ENCODE measurements at places on chromosomes 6 and 20.

DNA sequence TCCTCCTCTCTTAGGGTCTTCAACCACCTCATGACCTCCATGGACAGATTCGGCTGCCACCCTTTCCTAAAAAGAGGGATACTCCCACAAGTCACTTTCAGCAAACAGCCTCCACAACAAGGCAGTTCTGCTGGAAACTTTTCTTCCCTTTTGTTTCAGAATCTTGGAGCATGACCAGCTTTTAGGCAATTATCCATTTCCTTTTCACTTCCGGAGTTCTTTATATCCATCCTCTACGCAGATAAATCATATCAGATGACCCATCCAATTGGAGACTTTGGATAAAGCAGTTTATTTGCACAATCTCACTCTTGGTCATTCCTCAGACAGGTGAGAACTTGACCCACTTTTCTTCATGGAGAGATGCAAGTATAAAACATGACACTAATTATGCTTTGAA, 398.5 kb downstream of the LMBRD1 start:
- DNase-seq, result no peak

- DNase-seq, result no peak
These were observed 19.5 kb upstream of the TAF8 start for GRCh38 chr6:42030585-42031506.

GRCh38 chr6:159594750-159595117, 98.3 kb downstream of the SOD2 start:
- no peak for DNase-seq

- no peak for DNase-seq
These were observed 18.7 kb downstream of the ZNF451 start for GRCh38 chr6:57108691-57109090.

GRCh38 chr20:4573564-4574355, 147.9 kb upstream of the PRND start:
- DNase-seq, result no peak

DNA sequence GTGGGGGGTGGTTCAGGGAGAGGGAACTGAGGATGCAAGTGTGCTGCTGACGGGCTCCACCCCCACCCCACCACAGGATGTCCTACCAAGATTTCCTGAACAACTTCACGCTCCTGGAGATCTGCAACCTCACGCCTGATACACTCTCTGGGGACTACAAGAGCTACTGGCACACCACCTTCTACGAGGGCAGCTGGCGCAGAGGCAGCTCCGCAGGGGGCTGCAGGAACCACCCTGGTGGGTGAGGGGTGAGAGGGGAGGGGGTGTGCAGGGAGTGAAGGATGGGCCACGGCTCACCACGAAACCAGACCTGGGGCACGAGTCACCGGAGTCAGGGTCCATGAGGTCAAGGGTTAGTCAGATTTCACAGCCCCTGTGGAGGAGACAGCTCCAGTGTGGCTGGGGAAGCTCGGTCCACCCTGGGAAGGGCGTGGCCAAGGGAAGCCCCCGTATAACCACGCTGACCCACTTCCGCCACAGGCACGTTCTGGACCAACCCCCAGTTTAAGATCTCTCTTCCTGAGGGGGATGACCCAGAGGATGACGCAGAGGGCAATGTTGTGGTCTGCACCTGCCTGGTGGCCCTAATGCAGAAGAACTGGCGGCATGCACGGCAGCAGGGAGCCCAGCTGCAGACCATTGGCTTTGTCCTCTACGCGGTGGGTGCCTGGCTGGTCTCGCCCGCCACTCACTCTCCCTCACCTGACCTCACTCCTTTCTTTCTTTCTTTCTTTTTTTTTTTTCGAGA, 18.3 kb downstream of the CAPN11 start:
- no peak for DNase-seq

GRCh38 chr6:16676978-16677377, 84.3 kb downstream of the ATXN1 start:
- DNase-seq, result no peak

DNA sequence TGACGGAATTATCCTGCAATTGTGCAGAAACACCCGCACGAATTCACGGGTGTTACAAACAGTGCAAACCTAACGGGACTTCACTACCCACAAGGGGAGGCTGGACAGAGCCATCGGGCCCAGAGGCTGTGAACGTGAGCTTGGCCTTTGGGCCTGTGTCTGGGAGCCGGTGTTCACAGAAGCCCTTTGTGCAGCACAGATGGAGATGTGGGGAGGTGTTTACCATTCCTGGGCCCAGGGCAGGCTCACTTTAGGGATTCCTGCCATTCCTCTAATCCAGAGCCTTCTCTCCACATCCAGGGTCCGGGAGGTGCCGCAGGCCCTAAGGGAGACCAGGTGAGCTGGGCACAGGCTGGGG, 15.0 kb downstream of the COL9A3 start:
- no peak for DNase-seq

GRCh38 chr20:20992686-20993360, 113.3 kb downstream of the LINC00237 start:
- DNase-seq, result no peak

DNA sequence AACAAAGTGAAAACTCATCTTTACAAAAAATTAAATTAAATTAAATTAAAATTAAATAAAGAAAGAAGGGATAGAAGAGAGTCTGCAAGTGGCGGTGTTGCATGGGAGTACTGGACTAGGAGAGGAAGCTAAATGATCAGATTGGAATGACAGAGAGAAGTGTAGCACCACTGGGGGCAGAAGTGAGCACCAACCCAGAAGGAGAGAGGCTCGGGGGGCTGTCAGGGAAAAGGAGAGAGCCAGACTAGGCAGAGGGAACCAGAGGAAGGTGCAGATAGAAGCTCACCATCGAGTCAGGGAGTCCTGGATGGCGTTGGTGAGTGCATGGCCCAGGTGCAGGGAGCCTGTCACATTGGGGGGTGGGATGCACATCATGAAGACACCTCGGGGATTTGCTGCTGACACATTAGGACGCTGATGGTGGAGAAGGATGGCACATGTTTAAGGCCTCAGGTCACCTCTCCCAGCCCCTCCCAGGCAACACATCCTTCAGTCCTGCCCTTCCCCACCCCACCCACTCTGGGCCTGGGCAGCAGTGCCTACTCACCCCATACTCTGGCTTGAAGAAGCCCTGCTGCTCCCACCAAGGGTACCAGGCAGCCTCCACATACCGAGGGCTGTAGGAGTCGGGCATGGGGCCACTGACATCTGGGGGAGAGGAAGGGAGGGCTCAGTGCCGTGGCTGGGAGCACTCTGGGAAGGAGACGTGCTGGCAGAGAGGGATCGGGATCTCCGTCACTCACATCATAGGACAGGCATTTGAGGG, 4.0 kb downstream of the VARS1 start:
- DNase-seq, result no peak

GRCh38 chr20:63542031-63542559, 4.9 kb upstream of the PTK6 start:
- no peak for DNase-seq

DNA sequence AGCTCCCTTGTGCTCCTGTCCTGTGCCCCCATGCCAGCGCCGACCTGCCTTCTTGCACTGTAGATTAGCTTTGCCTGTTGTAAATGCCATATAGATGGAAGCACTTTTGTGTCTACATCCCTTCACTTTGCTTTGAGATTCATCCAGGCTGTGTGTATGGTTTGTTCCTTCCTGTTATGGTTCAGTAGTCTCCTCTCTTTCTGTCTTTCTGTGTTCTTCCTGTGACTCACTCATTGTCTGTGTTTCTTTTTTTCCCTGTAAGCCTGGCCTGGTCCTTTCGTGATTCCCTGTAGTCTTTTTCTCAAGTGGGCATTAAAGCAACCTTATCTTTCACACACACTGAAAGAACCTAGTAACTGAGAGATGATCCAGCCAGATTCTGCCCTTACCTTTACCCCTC, 66.6 kb downstream of the JARID2 start:
- DNase-seq, result no peak

GRCh38 chr6:128990915-128991314, 108.0 kb downstream of the LAMA2 start:
- no peak for DNase-seq

GRCh38 chr6:130882370-130882769, 55.2 kb downstream of the SMLR1 start:
- no peak for DNase-seq

DNA sequence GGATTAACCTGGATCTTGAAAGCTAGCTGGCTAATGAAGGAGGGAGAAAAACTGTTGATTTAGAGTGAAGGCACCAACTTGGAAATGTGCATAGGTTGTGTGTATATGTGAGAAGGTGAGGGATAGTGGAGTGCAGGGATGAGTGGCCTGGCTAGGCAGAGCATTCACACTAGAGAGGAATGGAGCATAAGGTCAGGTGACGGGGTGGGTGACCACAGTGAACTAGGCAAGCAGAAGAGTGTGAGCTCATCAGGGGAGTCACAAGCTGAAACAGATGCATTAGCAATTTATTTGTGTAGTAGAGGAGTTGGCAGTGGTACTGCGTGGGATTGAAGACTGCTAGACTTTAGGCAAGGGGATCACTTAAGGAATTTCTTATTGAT, 10.5 kb downstream of the ANKRD66 start:
- no peak for DNase-seq

DNA sequence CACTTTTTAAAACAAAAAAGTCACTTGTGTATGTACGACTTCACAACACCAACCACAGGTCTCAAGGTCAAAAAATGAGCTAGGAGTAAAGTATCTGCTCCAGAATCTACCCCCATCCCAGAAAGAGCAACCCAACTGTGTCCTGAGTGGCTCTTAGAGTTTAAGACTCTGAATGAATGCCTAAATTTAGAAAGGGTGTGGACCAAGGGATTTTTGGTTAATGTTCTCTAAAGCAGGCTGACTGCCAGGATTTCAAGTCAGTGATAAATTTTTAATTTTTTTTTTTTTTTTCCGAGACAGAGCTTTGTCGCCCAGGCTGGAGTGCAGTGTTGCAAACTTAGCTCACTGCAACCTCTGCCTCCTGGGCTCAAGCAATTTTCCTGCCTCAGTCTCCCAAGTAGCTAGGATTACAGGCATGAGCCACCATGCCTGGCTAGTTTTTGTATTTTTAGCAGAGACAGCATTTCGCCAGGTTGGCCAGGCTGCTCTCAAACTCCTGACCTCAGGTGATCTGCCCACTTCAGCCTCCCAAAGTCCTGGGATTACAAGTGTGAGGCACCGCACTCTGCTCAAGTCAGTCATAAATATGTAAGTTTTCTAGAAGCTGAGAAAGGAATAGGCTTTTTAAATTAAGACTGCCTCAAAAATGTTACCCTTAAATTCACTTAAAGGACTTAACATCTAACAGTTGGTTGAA, 20.2 kb downstream of the STAU1 start:
- no peak for DNase-seq

DNA sequence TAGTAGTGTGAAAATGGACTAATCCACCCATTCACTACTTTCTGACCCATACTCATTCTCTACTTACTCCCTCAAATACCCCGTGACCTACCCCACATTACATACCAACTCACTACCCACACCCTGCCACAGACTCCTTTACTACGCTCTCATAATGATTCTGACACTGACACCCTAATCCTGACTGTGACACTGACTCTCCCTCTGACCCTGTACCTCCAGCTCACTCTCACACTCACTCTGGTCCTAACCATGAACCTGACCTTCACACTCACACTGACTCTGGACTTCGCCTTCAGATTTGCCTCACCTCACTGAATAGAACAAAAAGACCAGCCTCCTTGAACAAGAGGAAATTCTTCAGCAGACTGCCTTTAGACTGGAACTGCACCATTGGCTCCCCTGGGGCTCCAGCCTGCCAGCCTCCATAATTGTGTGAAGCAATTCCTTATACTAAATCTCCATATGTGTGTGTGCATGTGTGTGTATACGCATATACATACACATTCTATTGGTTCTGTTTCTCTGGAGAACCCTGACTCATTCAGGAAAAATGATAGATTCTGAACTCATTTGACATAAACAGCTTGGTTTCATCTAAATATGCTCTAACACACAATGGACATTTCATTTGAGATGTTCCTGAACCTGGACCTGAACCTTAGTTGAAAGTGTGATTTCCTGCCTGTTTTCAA, 10.5 kb upstream of the ZNF343 start:
- no peak for DNase-seq

DNA sequence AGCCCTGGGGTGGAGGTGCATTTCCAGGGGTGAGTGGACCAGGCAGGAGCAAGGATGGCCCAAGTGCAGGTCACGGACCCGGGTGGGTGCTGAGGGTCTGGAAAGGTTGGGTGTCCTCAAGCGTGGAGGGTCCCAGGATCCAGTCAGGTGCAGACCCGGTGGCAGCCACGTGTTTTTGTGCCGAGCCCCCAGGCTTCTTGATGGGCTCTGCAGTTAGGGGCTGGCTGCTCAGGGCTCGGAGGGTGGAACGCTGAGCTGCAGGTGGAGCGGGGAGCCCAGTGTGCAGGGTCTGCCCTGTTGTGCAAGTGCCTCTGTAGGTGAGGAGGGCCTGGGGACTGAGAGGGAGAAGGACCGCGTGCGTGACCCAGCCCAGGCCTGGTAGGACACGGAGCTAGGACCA, 70.9 kb upstream of the HLA-E start:
- DNase-seq, result no peak

- DNase-seq, result no peak
These were observed 403.9 kb upstream of the JARID2 start for GRCh38 chr6:14841901-14842421.

DNA sequence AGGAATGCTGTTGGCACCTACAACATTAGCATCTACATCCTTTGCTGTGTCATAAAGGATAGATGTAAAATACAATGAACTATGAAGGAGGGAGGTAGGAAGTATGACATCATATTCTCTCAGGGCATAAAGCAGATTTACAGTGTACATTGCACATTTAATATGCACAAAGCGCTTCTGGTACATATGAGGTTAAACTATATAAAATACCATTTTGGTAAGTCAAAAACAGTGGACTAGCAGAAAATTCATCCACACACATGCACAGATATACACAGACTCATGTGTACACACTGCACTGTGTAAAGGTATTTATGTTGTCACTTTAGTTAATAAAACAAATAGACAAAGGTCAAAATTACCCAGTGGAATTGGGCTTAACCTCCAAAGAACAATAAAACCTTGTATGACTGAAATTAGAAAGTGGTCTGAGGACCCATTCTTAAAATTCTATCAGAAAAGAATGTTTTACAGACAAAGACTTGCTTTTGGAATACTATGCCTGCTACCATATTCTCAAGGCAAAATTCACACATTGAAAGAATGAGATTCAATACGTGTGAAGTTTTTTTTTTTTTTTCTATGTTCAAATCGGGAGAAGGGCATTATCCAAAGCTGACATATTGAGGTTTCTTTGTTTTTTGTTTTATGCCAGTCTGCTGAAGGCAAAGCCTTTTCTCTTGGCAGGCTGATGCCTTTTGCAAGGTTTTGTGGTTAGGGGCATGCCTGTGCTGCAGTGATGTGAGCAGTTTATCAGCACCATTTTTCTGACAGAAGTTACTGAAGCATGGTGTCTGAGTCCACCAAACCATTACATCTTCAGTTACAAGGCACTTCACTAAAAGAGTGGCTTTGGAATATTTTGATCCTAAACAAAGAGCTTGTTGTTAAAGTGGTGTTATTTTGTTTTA, 199.0 kb downstream of the PLCB1 start:
- no peak for DNase-seq
